ENCODE measurements at places on chromosomes 6 and 20.

- DNase-seq, result no peak
These were observed 429.7 kb downstream of the KIF16B start for GRCh38 chr20:16143596-16143995.

DNA sequence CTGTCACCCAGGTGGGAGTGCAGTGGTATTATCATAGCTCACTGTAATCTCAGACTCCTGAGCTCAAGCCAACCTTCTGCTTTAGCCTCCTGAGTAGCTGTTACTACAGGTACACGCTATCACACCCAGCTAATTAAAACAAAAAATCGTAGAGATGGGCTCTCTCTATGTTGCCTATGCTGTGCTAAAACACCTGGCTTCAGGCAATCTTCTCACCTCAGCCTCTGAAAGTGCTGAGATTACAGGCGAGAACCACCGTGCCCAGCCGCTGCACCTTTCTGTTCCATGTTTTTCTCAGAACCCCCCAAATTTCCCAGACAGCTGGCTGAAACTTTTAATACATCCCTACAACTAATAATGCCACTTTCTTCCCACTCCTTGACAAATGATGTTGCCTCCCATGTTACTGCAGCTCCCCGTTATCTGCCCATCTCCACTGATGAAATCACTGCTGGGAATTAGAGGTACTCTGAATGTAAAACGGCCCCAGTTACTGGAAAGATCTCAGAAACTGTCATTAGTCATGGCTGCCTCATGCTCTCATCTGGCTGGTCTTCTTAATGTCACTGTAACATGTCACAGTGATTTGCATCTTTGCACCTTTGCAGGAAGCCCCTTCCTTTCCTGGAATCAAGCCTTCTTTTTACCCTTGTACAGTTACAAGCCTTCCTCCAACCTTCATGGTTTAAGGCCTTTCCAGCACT, 697.5 kb downstream of the PRKN start:
- no peak for DNase-seq

GRCh38 chr6:138454981-138455706, 44.1 kb downstream of the NHSL1 start:
- DNase-seq, result peak; percentile 40

- no peak for DNase-seq
These were observed 64.9 kb downstream of the YTHDF1 start for GRCh38 chr20:63150911-63151531.

DNA sequence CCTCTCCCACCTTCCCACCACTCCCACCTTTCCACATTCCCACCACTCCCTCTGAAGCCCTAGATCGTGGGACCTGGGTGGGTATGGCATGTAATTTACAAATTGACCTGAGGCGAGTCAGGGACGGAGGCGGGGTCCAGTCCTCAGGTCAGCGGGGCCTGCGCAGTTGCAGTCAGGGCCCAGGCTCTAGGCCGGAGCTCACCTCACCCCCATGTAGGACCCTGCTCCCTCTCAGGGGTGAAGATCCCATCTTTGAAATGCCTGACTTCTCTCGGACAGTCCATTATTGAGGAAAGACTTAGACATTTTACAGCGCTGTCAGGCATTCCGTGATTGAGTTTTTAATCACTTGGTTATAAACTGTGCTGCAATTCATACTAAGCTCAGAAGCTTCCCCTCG, 10.5 kb downstream of the THBS2 start:
- DNase-seq, result no peak

DNA sequence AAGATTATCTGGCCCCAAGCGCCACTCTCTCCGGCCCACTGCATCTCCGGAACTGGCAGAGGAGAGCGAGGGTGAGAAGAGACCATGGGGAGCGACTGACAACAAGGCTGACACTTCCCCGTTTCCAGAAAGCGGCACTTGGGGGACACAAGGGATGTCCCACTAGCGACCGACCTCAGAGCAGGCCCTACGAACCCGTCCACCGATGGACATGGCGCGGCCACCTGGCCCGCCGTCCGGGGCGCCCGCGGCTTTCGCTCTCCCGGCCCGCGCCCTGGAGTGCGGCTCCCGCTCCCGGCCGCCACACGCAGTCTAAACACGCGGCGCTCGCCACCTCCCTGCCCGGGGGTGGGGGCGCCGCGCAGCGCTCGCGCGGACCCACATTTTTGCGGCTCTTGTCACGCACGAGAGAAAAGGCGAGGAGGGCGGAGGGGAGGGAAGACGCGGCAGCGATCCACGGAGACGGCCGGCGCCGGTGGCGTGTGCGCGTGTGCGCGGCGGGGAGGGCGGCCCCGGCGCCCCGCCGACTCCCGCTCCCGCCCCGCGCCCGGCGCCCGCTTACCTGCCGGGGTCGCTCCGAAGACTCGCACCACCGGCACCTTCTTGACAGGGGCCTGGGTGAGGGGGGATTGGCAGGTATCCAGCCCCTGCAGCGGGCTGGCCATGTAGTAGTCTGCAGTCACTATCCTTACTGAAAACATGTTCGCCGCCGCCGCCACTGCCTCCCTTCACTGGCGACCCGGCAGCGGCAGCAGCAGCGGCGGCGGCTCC, 645 bp downstream of the REV3L start:
- DNase-seq, result peak; percentile 39

DNA sequence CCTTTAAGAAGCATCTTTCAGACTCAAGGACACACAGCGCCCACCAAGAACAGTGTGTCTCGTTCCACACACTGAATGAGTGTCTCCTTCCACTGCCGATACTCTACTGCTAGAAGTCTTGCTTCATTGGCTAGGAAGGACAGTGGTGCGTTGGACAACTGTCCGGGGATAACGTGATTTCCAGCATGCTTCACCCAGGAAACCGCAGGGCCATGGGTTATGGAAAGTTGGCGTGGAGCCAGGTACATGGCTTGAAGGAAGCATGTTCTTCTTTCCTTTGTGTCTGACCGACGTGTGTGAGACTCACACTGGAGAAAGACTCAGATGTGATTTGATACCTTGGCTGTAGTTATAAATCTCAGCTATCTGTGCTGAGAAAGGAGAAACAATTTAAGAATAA, 73.2 kb downstream of the SMOC2 start:
- no peak for DNase-seq

- DNase-seq, result no peak
These were observed 131.2 kb downstream of the DNAH8 start for GRCh38 chr6:38846361-38846760.

GRCh38 chr6:135323979-135324378, 142.9 kb downstream of the MYB start:
- DNase-seq, result no peak

DNA sequence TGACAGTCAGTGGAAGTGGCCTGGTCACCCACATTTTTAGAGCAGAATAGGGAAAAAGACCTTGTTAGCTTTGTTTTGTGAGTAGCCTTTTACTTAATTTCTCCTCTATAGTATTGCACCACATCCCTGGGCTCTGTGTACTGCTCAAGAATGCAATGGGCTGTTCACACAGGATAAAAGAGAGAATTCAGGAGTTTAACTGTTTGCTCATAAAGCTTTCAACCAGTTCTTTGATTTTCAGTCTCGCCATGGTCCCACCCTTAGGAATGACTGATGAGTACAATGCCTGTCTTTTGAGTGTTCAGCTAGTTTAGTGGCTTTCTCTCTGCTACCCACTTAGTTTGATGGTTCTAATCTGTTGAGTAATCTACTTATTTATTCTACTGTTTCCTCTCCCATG, 129.7 kb downstream of the PLG start:
- no peak for DNase-seq

DNA sequence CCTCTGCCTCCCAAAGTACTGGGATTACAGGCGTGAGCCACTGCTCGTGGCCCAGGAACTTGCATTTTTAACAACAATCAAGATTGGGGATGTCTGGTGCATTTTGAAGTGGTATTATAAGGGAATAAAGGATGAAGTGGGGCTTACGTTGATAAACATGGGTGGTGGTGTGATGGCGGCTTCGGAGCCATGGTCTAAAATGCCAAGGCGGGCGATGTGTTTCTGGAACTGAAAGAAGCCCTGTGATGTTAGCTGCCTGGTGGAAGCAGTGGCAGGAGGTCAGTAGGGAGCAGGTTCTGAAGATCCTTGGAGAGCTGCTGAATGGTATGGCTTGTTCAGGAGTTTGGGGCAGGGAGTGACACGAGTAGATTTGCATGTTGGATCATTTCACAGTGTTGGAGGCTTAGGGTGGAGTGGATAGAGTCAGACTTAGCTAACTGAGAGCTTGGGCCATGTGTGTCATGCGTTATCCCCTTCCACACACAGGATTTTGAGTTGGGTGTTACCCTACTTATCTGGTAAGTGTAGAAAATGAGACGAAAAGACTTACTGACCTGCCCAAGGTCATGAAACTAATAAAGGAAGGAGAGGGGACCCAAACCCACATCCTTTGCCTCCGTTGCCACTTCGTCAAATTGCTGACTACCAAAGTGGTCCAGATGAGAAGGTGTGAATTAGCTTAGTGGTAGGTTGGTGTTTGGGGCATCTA, 1.5 kb downstream of the NELFCD start:
- no peak for DNase-seq

DNA sequence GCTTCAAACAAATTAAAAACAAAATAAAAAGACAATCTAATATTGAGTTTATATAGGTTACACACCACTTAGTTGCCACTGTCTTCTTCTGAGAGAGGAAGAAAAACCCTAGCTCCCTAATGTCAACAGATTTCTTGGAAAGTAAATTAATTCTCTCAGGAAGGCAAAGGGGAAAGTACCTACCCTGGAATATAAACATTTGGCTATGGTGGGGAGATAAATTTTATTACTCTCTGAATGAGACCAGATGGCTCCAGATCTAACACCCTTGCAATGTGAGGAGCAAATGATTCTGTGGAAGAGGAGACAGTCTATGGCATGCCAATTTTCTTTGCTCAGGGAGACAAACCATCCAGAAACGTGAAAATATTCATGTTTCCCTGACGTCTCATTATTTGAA, 4.3 kb upstream of the IL20RA start:
- no peak for DNase-seq

DNA sequence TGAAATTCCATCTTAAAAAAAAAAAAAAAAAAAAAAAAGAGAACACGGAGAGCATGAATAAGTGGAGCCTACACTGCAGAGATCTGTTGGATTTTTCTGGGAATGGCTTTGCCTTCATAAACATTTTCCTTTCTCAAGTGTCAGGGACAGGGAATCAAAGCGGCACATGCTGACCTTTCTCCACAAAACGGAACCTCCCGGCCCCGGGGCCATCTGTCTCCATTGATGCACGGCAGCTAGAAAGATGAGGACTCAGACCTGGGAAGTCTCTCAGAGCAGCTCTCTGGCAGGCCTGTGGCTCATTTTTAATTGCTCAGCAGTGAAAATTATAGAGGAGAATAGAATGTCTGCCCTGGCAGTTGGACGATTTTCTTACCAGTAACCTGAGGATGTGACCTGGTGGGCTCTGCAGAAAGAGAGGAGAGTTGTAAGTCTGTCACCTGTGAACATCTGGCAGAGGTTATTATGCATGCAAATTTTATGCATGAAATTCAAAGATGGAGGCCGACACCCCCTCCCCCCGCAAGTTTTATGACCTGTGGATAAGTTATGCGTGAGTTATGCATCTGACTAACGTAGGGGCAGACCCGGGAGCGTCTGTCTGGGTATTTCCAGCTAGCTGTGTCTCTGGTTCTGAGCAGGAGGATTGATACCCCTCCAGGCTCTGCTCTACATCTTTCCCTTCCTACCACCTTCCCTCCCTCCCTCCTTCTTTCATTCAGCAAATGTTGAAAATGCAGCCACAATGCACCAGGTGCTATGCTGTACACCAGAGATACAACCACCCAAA, 352.5 kb downstream of the CDH26 start:
- no peak for DNase-seq

GRCh38 chr20:63042448-63043071, 35.8 kb upstream of the BHLHE23 start:
- no peak for DNase-seq

DNA sequence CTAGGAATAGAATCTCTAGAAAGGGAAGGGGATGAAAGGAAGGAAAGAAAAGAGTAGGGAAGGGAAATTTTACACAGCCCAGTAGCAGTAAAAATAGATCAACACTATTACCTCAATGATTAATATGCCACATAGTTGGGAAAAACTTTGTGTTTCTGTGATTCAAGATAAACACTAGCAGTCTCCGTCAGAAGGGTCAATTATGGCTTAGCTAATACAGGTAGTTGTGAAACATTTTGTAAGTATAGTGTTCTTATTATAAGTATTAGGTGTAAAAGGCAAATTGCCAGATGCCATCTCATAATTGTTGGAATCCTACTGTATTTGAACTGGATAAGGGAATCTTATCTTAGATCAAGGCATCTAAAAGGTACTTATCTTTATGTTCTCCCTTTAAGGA, 165.7 kb downstream of the MTFR2 start:
- DNase-seq, result no peak

GRCh38 chr6:111263837-111264236, 176.5 kb downstream of the SLC16A10 start:
- no peak for DNase-seq

GRCh38 chr6:129875610-129876520, 14.8 kb upstream of the TMEM244 start:
- no peak for DNase-seq

GRCh38 chr20:62963614-62964397, 11.3 kb downstream of the SLC17A9 start:
- no peak for DNase-seq

- no peak for DNase-seq
These were observed 530.2 kb downstream of the BCKDHB start for GRCh38 chr6:80636689-80637088.

GRCh38 chr6:38860041-38860440, 144.9 kb downstream of the DNAH8 start:
- DNase-seq, result no peak

- DNase-seq, result no peak
These were observed 411.7 kb downstream of the UTRN start for GRCh38 chr6:144696610-144697368.

DNA sequence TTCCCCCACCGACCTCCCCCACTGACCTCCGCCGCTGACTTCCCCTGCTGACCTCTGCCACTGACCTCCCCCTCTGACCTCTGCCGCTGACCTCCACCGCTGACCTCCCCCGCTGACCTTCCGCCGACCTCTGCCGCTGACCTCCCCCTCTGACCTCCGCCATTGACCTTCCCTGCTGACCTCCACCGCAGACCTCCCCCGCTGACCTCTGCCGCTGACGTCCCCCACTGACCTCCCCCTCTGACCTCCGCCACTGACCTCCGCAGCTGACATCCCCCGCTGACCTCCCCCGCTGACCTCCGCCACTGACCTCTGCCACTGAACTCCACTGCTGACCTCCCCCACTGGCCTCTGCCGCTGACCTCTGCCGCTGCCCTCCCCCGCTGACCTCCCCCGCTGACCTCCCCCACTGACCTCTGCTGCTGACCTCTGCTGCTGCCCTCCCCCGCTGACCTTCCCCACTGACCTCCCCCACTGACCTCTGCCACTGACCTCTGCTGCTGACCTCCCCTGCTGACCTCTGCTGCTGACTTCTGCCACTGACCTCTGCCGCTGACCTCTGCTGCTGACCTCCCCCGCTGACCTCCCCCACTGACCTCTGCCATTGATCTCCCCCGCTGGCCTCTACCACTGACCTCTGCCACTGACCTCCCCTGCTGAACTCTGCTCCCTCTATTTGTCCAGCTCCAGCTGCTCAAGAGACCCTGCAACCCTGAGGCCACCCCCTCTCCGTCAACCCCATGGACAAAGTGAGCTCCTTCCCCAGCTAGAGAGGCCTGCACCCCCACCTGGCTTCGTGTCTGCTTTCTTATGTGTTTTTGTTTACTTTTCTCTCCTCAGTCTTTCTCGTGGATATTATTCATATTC, 91.4 kb upstream of the AFDN start:
- DNase-seq, result no peak

- no peak for DNase-seq
These were observed 72.3 kb downstream of the MRPL14 start for GRCh38 chr6:44054721-44055559.

Data from T follicular helper cell (primary cell).